Stimulated activated naive CD4-positive, alpha-beta T cell (primary cell): ENCODE measurements at places on chromosomes 5 and 9.

DNA sequence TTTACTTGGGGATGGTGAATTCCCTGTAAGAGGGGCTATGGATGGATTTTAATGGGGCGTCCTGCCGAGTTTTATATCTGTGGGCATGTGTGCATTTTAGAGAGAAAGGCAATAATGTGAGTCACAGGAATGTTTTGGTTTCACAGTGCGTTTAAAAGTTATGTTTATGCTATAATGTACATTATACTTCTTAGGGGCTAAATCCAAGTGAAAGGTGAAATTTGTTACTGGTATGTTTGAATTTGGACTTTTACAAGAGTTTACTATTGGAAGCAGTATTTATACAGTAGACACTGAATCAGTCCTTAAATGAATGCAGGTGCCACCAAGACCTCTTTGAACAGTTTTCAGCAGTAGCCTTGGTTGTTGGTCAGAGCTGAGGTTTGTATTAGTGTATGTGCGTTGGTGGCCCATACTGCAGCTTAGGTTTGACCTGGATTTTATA is 5.6 kb downstream of the JMY start:
- no peak for DNase-seq

DNA sequence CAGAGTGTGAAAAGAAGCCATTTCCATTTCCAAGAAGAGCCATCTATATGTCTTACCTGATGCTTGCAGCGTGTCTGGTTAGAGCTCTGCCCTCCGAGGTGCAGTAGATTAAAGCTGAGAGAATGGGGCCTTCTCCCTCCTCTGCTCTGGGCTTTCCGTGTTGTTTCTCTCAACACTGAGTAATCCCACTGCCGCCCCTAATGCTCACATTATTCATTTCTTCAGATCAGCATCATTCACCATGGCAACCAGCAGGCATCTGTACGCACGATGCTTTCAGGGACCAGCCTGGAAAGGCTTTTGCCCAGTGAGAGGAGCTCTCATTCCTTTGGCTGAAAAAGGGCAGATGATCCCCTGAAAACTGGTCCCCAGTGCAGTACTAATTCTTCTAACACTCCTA is 79.6 kb downstream of the CYFIP2 start:
- DNase-seq, result no peak

GRCh38 chr5:8060953-8061429 is 192.0 kb downstream of the MTRR start:
- DNase-seq, result no peak

GRCh38 chr9:26802921-26803320 is 89.7 kb downstream of the CAAP1 start:
- no peak for DNase-seq

GRCh38 chr9:95058121-95058785 is 259.3 kb downstream of the FANCC start:
- no peak for DNase-seq

DNA sequence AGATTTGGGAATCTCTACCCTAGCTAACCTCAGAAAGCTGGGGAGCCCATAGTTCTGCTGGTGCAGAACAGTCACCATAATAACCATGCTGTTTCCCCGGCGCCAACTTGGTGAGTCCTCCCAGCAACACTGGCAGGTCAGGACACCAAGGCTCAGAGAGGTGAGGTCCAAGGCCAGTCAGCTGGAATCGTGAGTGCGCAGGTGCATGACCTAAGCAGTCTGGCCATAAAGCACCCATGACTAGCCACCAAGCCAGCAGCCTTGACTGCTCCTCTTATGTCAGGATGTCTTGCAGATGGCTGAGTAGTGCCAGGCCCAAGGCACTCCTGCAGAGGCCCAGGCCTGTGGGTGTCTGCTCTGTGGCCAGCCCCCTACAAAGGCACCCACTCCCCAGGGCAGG is 2.6 kb downstream of the RNF44 start:
- DNase-seq, result no peak

DNA sequence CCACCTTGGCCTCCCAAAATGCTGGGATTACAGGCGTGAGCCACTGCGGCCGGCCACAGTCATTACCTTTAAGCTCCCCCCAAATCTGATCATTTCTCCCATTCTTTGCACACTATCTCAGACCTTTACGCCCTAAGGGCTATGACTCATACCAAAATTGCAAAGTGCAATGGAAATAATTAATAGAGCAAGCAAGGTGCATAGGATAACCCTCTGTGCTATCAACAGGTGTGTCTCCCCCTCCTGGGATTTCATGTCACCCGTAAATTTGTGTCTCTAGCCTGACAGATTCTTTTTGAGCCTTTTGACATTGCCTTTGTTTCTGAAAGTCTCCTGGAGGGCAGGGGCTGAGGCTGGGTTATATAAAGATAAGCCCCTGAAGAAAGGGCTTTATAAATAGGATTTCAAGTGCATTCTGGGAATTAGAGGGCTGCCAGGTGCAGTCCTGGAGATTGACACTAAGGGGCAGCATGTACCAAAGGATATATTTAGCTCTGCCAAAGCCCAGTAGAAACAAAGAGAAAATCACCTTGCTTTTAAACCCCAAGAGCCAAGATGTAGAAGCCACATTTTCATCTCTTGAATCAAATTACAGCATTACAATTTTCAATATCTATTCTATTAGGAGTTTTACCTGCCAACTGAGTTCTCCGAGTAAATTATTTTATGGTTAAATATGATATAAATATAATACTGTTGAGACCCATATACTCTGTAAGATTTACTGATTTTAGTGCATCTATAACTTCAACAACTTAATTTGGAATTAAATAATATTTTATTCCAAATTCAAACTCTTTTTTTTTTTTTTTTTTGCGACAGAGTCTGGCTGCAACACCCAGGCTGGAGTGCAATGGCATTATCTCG is 18.2 kb downstream of the S100Z start:
- DNase-seq, result peak; percentile 67

- no peak for DNase-seq
Measured at GRCh38 chr5:96196890-96197289, 235.2 kb upstream of the ELL2 start.

- no peak for DNase-seq
Measured at GRCh38 chr5:127892467-127893207, 189.4 kb downstream of the CCDC192 start.

DNA sequence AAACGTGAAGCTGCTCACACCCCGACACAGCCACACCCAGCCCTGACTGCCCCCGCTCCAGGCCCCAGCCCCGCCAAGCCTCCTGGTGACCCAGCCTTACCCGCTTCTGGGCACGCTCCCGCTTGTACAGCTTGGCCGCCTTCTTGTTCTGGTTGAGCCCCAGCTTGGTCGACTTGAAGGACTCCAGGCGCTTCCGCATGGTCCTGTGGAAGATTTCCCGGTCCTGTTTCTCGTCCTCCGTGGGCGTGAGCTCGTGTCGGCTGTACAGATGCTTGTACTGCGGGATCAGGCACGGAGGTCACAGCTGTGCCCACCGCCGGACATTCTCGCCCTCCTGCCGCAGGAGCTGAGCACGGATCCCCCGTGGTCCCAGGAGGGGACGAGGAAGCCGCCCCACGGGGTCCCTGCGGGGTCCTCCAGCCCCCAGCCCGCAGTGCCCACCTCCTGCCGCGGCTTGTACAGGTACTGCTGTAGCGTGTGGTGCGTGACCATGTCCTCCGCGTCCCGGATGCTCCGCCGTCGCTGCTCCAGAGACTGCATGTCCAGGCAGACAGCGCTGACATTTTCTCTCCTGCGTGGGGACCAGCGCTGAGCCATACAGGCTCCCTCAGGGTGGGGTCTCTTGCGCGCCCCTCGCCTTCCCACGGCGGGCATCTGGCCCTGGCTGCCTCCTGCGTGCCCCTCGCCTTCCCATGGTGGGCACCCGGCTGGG is 33.3 kb downstream of the EXOC3 start:
- no peak for DNase-seq

DNA sequence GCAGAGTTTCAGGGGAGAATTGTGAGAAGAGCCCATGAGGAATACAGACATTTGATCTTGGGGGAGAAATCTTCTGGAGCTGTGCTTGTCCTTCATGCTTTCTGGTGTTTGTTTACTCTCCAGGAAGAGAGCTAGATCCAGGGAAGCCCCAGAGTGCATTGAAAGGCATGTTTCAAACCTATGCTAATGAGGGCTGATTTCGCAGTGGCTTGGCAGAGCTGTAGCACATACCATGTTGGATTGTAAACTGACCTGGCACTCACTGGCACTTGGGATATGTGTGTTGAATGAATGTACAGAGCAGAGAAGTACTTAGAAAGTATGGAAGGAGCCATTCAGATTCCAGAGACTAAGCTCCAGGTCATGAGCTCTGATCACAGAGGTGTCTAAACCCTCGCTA is 30.9 kb downstream of the TNFSF8 start:
- no peak for DNase-seq

DNA sequence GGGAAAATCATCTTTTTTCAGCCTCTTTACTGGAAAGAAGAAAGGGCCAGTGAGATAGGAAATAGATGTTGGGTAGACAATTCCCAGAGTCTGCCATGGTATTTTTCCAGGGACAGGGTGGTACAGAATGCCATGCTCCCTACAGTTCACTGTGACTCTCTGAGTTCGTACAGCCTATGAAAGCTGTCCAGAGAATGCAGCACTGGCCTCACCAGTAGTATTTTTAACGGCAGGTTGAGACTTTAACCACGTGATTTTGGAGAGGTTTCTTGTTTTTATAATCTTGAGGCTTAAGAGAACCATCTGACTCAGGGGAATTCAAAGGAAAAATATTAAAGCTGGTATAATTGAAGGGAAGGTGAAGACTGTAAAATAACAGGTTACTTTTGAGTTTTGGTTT is 10.1 kb upstream of the ZNF474 start:
- DNase-seq, result no peak

GRCh38 chr5:58048185-58048925 is 411.5 kb downstream of the PLK2 start:
- DNase-seq, result no peak

DNA sequence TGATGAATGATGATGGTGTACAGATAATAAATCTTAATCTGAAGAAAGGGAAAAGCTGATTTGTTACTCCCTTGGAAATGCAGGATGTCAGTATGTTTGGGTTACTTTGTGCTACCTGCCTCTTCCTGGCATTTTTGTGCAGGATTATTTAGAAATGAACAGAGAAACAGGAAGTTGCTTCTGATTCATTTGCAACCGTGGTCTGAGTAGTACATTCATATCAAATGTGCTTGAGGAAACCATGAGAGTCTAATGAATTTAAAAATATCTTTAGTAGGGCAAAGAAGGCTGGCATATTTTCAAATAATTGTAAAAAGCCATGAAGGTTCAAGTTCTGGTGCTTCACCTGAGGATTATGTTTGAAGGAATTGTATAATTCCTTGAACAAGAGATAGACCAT is 391.6 kb downstream of the TMEM161B start:
- no peak for DNase-seq

DNA sequence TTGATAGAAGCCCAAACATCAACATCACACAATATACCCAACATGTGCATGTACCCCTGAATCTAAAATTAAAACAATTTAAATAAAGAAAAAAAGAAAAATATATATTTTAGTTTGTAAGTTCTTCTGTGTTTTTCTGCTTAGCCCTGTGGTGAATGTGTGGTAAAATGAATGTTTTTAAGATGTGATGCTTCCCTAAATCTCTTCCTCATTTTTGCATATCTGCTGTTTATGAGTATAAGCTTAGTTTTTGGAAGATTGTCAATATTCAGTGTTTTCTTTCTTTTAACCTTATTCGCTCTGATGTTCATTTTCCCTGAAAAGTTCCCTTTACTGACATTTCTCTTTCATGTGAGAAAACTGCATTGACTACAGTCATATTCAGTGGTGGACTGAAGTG is 44.4 kb upstream of the DAB2 start:
- no peak for DNase-seq

DNA sequence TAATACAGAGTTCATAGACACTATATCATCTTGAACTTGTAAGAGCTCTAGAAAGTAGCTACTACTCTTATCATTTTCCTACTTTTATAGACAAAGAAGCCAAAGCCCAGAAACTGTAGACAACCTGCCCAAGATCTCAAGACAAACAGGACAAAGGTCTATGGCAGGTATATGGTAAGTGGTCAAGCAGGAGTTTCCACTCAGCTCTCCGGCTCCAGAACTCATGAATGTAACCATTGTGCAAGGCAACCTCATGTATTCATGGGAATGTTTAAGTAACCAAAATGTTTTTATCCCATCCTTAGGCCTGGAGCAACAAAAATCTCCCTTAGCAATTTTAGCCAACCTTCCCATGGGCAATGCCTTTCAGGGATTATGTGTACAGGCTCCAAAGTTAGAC is 163.4 kb upstream of the PUM3 start:
- no peak for DNase-seq

DNA sequence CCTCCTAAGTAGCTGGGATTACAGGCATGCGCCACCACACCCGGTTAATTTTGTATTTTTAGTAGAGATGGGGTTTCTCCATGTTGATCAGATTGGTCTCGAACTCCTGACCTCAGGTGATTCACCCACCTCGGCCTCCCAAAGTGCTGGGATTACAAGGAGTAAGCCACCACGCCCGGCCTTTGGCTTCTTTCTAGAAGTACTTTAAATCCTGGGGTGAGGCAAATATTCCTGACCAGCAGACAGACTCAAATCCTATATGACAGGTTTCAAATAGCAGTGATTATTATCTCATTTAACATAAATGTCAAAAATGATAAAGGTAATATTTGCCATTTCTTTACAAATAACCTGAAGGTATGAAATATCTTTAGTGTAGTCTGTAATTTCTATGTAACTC is 35.6 kb downstream of the ABHD17B start:
- no peak for DNase-seq

GRCh38 chr5:122421374-122422079 is 109.5 kb downstream of the SNCAIP start:
- no peak for DNase-seq

DNA sequence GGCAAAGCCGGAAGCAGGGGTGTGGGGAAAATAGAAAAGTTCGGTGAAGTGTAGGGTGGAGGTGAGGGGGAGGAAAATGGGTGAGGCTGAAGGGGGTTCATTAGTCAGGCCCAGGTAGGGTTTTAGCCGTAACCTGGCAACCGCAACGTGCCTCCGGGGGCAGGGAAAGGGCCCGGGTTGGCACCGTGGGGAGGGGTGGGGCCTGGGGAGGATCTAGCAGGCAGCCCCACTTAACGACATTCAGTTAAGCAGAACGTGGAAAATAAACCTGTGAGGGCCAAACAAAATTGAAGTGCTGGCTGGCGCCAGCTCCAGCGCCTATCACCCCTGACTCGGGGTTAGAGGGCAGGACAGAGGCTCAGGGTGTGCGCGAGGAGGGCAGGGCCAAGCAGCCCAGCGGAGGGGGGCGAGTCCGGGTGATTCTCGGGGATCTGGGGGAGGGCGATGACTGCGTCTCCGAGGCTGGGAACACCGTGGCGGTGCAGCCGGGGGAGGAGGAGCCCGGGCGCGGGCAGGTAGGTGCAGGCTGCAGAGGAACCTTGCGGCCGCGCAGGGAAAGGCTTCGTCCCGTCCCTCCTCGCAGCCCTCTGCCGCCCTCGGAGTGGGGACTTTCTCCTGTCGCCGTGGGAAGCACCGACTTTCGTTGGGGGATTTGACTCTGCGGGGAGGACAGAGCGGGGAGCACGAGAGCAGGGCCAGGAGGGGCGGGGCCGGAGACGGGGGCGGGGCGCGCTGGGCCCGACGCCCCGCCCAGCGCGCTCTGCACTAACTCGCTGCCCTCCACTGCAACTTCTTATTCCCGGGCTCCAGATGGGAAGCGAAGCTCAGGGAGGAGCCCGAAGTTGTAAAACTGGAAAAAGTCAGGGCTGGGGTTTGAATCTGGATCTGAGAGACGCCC is 5.1 kb downstream of the RGS14 start:
- DNase-seq, result peak; percentile 75

GRCh38 chr5:114953565-114953964 is 216.1 kb downstream of the TRIM36 start:
- no peak for DNase-seq

GRCh38 chr5:126981222-126981621 is 49.1 kb downstream of the MARCHF3 start:
- DNase-seq, result no peak

GRCh38 chr9:121199921-121200320 is 1.7 kb downstream of the RAB14 start:
- DNase-seq, result no peak

- DNase-seq, result no peak
Measured at GRCh38 chr5:160466116-160466515, 44.5 kb downstream of the PTTG1 start.
